ENCODE measurements at places on chromosomes 3 and 15.
A peak's percentile ranks its signal among the peaks of the same experiment; 100 is the strongest.

DNA sequence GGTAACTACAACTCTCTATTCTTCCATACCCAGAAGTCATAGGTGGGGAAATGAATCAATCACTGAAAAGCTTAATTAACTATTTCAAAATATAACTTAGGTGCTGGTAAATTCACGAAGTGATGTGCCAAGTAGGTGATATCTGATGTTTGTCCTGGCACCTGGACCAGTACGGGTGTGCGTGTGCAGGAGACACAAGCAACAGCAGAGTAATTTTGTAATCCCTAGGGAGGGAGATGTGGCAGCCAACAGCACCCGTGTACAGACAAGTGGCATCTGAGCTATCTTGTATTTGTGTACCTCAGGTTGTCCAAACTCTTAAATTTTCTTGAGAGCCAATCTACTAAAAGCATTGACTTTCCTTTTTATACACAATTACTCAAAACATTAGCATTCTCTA, 22.8 kb downstream of the USF3 start:
- no peak for DNase-seq

DNA sequence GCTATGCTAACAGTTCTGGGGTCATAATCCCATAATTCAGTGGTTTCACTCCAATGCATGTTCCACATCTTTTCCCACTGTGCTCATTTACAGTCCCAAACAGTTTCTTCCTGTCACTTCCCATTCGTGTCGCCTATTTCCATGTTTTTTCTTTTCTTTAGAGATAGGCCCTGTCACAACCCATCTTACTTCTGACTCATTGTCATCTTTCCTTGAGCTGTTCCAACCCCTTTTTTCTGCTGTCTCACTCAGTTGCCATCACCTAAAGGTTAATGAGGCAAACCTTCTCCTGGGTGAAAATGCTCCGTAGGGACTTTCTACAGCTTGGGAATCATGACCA, 814.5 kb downstream of the VGLL3 start:
- no peak for DNase-seq

DNA sequence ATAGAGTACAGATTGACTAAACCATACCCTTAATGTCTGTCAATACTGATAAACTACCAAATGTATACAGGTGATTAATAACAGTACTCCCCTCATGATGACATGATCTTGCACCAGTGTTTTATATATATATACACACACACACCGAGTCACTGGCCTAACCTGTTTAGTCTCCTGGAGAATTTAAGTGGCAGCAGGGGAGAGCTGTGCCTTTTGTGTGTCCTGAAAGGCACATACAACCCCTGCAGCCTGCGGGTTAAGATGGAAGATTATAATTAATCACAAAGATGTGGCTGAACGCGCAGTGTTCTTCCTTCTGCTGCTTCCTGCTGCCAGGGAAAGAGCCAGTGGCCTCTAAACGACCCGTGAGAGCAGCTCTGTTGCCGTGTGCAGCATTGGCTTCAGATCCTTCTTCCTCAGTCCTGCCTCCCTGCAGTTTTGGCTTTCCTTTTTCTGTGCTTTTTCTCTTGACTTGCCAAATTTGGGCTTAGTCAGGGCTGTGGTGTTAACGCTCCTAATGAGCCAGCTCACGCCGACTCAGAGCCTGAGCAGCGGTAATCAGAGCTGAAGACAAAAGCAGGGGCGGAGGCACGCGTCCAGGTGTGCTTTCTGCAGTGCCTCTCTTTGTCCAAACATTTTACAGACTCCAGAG, 42.5 kb upstream of the UBE3A start:
- no peak for DNase-seq

DNA sequence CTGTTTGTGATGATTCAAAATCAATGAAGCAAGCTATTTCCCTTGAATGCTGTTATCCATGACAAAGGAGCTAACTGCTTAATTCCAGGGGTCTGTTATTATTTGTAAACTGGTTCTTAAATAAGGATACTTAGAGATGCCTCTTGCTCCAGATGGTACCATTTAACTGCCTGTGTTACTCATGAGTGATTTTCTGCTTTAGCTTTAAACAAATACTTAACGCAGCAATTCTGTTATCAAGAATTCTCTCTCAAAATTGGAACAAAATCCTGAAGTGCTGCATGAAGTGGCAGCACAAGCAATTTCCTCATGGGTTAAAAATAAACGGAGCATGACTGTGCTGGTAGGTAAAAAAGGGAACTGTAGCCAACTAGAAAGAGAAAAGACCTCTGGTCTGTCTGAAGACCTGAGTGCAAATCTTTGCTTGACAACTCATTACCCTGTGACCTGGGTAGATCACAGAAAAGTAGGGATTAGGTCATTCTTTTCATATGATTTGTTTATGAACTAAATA, 62.5 kb upstream of the GBE1 start:
- no peak for DNase-seq

GRCh38 chr15:61681676-61682075, 378.6 kb downstream of the VPS13C start:
- no peak for DNase-seq

- DNase-seq: no peak
These were observed 71.3 kb downstream of the SMAD6 start for GRCh38 chr15:66773129-66773873.

DNA sequence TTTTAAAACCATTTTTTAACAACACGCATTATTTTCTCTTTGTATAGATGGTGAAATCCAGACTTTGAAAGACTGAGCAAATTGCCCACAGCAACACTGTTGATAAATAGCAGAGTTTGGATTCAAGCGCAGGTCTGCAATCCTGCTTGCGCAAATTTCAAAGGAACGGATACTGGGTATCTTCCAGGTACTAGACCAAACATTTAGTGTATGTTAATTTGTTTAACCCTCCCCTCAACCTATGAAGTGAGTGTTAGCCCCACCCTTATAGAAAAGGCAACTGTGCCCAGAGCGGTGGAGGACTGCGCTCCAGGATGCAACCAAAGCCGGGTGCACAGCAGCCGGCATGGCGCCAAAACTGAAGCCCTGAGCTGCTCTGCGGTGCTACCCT, 103.8 kb downstream of the CPN2 start:
- DNase-seq: no peak

GRCh38 chr3:171142985-171143384, 116.5 kb upstream of the SLC2A2 start:
- DNase-seq: no peak

GRCh38 chr3:95037927-95038326, 975.1 kb downstream of the NSUN3 start:
- no peak for DNase-seq

- no peak for DNase-seq
These were observed 86.0 kb downstream of the HCN4 start for GRCh38 chr15:73282567-73283365.

GRCh38 chr3:64143409-64144130, 81.7 kb downstream of the PRICKLE2 start:
- DNase-seq: no peak

GRCh38 chr3:150912501-150912900, 7.3 kb upstream of the MINDY4B start:
- no peak for DNase-seq

GRCh38 chr3:10674578-10674977, 141.4 kb upstream of the SLC6A11 start:
- no peak for DNase-seq

DNA sequence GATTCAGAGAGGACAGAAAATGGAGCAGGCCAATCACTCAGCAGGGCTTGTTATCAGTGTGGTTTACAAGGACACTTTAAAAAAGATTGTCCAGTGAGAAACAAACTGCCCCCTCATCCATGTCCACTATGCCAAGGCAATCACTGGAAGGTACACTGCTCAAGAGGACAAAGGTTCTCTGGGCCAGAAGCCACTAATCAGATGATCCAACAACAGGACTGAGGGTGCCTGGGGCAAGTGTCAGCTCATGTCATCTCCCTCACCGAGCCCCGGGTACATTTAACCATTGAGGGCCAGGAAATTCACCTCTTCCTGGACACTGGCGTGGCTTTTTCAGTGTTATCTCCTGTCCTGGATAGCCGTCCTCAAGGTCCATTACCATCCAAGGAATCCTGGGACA, 513.7 kb upstream of the EPHA6 start:
- DNase-seq: no peak

DNA sequence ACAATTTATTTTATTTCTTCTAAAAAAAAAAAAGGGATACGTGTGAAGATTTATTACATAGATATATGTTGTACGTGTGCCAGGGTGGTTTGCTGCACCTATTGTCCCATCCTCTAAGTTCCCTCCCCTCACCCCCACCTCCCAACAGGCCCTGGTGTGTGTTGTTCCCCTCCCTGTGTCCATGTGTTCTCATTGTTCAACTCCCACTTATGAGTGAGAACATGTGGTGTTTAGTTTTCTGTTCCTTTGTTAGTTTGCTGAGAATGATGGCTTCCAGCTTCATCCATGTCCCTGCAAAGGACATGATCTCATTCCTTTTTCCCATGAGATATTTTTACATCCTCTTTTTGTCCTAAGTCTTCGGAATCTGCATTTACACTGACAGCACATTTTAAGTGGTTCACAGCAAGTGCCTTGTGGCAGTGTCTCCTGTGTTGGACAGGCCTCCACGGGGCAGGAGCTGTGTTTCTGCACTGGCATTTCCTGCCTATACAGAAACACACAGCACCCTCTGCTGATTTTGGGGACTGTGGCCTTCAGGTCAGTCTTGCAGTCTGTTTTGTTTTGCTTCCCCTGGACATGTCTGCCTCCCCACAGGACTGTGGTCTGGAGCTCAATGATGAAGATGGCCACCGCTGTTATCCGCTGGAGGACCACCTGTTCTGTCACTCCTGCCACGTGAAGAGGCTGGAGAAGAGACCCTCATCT, 12.7 kb upstream of the SACM1L start:
- DNase-seq: no peak

- DNase-seq: peak; percentile 18
These were observed 27.2 kb upstream of the ZNF502 start for GRCh38 chr3:44685128-44685800.

DNA sequence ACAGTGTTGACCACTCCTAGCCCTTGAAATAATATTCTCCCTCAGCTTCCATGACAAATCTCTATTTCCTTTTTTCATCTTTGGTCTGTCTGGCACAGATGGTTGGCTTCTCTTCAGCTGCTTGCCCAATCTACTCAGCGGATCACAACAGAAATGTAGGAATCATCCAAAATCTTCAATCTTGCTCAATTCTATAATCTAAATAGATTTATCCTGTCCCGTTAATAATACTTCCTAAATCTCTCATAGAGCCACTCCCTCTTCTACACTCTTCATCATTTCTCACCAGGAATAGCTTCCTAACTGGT, 3.8 kb downstream of the PEAK1 start:
- no peak for DNase-seq

DNA sequence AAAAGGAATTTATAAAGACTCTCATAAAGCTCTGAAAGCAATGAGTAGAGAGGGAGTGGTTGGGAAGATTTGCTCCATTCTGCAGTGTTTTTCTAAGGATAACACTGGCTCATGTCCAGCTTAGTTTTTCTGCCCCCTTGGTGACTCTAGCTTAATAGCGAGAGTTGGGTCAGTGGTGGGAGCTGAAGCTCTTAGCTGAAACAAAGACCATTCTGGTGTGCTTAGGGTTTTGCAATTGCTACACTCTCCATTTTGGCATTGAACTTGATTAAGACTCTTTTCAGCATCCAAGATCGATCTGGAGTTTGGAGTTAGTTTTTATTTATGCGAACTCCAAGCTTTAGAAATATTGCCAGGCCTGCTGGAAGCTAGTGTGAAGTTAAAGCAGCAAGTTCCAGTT, 98.0 kb downstream of the ATG7 start:
- DNase-seq: no peak

GRCh38 chr15:85037641-85038040, 56.0 kb downstream of the PDE8A start:
- DNase-seq: no peak

DNA sequence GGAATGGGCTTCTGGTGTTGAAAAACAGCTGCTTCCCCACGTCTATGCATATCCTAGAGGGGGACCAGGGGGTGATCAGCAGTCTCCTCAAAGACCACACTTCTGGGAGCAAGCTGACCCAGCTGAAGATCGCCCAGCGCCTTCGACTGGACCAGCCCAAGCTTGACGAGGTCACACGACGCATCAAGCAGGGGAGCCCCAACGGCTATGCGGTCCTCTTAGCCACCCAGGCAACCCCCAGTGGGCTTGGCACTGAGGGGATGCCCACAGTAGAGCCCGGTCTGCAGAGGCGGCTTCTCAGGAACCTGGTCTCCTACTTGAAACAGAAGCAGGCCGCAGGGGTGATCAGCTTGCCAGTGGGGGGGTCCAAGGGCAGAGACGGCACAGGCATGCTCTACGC, 2.5 kb downstream of the RBM15B start:
- no peak for DNase-seq

- DNase-seq: no peak
These were observed 109.4 kb upstream of the TNIK start for GRCh38 chr3:171569571-171570132.
